CD8-positive, alpha-beta memory T cell (primary cell): ENCODE measurements at places on chromosomes 13 and 19. TPM values are rescaled to one million over a fixed set of nuclear protein-coding genes. Genes with fewer than 3 reads are reported as not detected.
A peak's percentile ranks its signal among the peaks of the same experiment; 100 is the strongest.

GRCh38 chr13:33510350-33510970 lies 224.9 kb upstream of the STARD13 start:
- H3K27ac ChIP-seq = no peak overlapping the region
- no peaks in the 10 kb centered on the region for H3K36me3 ChIP-seq
- no peak for DNase-seq
- no peak overlapping the region for H3K4me3 ChIP-seq

- no peak for DNase-seq
- H3K27ac ChIP-seq = no peak overlapping the region
- no peaks in the 10 kb centered on the region for H3K27me3 ChIP-seq
- no peaks in the 10 kb centered on the region for H3K36me3 ChIP-seq
Observed at GRCh38 chr13:45295536-45295935, 45.4 kb downstream of the TPT1 start.

DNA sequence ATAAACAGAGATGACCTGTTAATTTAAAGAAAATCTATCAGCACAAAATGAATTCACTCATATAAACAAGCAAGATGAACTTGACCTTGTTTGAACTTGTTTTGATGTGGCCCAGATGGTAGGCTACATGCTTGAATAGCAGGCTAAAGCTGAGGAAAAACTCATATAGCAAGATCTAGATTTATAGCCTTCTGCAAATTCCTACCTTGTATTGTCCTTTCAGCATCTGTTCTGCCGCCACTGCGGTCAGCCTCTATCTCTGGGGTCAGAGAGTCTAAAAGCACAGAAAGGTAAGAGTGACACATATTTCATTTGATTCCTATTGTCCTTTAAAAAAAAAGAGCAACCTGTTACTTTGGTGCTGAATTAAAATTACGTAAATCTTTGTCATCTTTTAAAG lies 392.1 kb downstream of the DACH1 start:
- H3K27me3 ChIP-seq = no peaks in the 10 kb centered on the region
- no peaks in the 10 kb centered on the region for H3K4me1 ChIP-seq
- no peak overlapping the region for H3K4me3 ChIP-seq
- no peak for DNase-seq
- H3K36me3 ChIP-seq = no peaks in the 10 kb centered on the region
- H3K27ac ChIP-seq = no peak overlapping the region

DNA sequence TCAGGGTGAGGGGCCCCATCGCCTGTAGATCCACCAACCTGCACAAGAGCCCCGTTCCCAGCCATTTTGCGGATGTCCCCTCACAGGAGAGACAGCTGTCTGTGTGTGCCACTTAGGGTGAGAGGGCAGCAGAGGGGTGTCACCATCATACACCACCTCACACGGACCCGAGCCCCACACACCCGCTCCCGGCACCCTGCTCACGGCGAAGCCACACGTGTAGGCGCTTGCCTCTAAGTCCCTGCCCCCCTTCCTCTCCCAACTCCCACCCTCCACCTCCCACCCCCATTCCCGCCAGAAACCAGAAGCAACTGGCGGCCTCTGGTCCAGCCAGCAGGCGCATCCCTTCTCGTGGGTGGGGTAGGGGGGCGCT lies 4.0 kb upstream of the DPF1 start:
- no peak overlapping the region for H3K27ac ChIP-seq
- H3K27me3 ChIP-seq = peaks cover 42% of the 10 kb centered on the region
- DNase-seq = no peak
- H3K4me1 ChIP-seq = peaks cover 11% of the 10 kb centered on the region

- no peak for DNase-seq
- H3K4me3 ChIP-seq = no peak overlapping the region
- H3K36me3 ChIP-seq = no peaks in the 10 kb centered on the region
- H3K27me3 ChIP-seq = peaks cover 3% of the 10 kb centered on the region
- no peak overlapping the region for H3K27ac ChIP-seq
- no peaks in the 10 kb centered on the region for H3K4me1 ChIP-seq
Observed at GRCh38 chr19:51417810-51418157, 342 bp upstream of the SIGLEC10 start.

DNA sequence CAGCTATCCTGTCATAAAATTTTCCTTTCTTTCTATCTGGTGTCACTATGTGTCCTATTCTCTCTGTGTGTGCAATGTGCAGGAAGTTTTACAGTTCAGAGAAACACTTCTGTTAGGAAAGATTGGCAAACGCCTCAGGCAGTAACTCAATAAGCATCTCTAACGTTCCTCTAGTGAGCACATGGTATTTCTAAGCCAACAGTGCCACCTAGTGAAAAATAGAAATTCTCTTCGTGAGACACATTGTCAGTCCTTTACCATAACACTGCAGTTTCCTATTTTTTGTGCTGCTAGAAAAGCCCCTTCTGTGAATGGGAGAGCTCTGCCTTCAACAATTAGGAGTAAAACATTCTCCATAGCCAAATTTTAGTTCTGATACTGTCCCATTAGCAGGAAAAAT lies 50.7 kb downstream of the ZNF723 start:
- no peaks in the 10 kb centered on the region for H3K27me3 ChIP-seq
- H3K27ac ChIP-seq = no peak overlapping the region
- DNase-seq = no peak
- H3K4me1 ChIP-seq = no peaks in the 10 kb centered on the region
- no peaks in the 10 kb centered on the region for H3K36me3 ChIP-seq

- H3K4me3 ChIP-seq = no peak overlapping the region
- H3K27ac ChIP-seq = no peak overlapping the region
- no peaks in the 10 kb centered on the region for H3K4me1 ChIP-seq
- no peaks in the 10 kb centered on the region for H3K36me3 ChIP-seq
- no peak for DNase-seq
Observed at GRCh38 chr13:65236841-65237418, 1993.2 kb downstream of the PCDH9 start.

DNA sequence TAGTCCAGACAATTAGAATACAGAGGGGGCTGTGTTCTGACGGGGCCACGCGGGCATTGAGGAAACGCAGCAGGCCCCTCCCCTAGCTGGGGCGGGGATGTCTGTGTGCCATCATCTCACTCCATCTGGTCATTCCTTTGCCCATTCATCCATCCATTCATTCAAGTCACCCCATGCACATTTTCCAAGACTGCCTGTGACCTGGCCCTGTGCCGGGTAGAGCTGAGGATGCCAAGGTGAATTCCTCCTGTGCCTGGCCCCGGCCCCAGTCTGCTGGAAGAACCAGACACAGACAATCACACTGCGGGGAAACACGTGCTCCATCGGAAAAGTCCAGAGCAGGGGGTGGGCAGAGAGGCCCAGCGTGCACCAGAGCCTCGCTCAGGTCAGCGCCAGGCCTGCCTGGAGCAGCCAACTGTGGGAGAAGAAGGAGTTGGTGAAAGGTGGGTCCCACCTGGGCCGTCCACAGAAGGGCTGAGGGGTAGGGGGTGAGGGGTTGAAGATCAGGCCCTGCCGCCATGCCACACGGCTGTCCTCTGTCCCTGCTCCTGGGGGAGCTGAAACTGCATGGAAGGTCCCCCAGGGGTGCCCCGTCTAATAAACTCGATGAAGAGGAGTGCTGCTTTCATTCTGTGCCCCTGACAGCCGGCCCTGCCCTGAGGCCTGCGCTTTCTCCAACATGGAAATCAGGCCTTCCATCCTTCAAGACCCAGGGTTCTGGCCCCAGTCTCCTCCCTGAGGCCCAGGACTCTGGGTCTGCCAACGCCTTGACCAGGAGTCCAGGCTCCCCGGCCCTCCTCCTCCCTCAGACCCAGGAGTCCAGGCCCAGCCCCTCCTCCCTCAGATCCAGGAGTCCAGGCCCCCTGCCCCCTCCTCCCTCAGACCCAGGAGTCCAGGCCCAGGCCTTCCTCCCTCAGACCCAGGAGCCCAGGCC lies 1.6 kb upstream of the CACNG6 start:
- no peak for DNase-seq
- H3K4me3 ChIP-seq = no peak overlapping the region
- no peaks in the 10 kb centered on the region for H3K4me1 ChIP-seq
- peaks cover 15% of the 10 kb centered on the region for H3K27me3 ChIP-seq

DNA sequence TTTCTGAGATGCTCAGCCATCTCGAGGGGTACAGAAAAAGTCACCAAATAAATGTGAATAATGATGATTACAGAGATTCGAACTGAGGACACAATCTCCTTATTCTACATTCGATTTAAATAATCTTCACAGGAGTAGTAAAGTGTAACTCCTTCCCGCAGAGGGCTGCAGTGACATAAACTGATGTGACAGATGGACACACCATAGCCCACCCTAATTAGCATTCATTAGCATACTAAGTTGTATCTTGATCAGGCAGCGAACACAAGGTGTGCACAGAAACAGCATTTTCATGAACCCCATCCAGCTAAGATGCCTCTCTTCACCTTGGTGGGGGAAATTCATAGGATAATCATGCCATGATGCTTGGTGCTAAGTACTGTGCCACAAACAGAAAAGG lies 83.0 kb downstream of the TNFSF11 start:
- H3K4me1 ChIP-seq = no peaks in the 10 kb centered on the region
- no peaks in the 10 kb centered on the region for H3K27me3 ChIP-seq
- no peak overlapping the region for H3K4me3 ChIP-seq
- no peak for DNase-seq
- H3K36me3 ChIP-seq = no peaks in the 10 kb centered on the region

DNA sequence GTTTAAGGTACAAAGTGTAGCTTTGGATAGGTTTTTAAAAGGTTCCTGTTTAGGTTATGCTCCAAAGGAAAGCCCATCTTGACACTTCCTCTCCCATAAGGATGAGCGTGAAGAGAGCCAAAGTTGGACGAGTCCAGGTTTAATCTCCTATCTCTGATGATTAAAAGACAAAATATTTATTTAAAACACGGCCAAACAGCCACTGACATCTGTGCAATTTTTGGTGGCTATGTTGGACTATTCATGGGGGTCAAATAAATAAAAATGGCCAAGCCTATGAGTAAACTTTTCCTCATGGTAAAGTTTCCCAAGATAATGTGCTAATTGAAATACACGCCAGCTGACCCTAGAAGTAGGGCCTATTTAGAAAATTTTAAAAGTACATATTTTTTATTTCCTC lies 69.0 kb upstream of the DOCK9 start:
- H3K27ac ChIP-seq = peak overlapping the region; percentile 51
- peaks cover 96% of the 10 kb centered on the region for H3K4me1 ChIP-seq
- H3K4me3 ChIP-seq = peak overlapping the region; percentile 45
- H3K27me3 ChIP-seq = no peaks in the 10 kb centered on the region

Gene MADCAM1
- 0.44 TPM for total RNA-seq

Gene MED16
- 57.4 TPM for total RNA-seq

Gene NLRP11
- total RNA-seq = 0.07 TPM
